MV-4-11 (cell line): ENCODE measurements at places on chromosomes 12 and 14.
A peak's percentile ranks its signal among the peaks of the same experiment; 100 is the strongest.

- DNase-seq: no peak
Observed at GRCh38 chr12:85713373-85713772, 122.8 kb downstream of the RASSF9 start.

- DNase-seq: peak; percentile 30
Observed at GRCh38 chr14:65301862-65302539, 110.5 kb upstream of the FUT8 start.

- DNase-seq: no peak
Observed at GRCh38 chr14:99081880-99082279, 190.1 kb downstream of the BCL11B start.

- DNase-seq: no peak
Observed at GRCh38 chr12:90338365-90338764, 616.6 kb downstream of the CCER1 start.

DNA sequence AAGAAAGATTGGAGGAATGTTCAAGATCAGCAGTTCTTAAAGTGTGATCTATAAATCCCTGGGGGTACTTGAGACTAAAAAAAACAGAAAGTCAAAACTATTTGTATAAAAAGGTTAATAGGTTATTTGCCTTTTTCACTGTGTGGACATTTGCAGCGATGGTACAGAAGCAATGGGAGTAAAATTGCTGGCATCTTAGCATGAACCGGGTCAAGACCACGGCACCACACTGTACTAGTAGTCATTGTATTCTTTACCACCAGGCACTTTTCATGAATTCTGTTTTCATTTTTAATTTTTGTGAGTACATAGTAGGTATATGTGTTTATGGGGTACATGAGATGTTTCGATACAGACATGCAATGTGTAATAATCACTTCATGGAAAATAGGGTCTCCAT, 126.2 kb downstream of the IPO8 start:
- DNase-seq: no peak

- DNase-seq: no peak
Observed at GRCh38 chr12:109840305-109841074, 7.3 kb upstream of the TRPV4 start.

- peak; percentile 24 for DNase-seq
Observed at GRCh38 chr12:92144631-92145480, 790 bp downstream of the BTG1 start.

DNA sequence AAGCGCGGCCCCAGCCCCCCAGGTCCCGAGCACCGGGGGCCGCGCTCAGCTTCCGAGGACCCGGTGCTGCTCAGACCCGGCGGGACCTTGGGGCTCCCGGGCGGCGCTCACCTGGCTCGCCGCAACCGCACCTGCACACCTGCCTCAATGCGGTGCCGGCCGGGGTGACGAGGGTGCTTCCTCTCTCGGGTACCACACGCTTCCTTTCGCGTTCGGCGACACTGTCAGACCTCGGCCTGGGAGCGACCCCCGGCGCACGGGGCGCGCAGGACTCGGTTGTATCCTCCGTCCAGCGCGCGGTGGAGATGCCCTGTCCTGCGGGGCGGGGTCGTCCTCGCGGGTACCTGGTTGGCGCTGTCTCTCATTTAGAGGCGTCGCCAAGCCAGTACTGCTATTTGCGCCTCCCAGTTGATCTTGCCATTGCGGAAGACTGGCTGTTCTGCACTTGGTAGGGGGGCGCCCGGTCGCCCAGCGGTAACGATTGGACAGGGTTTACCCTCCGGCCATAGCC, 718 bp downstream of the PACS2 start:
- DNase-seq: peak; percentile 3

DNA sequence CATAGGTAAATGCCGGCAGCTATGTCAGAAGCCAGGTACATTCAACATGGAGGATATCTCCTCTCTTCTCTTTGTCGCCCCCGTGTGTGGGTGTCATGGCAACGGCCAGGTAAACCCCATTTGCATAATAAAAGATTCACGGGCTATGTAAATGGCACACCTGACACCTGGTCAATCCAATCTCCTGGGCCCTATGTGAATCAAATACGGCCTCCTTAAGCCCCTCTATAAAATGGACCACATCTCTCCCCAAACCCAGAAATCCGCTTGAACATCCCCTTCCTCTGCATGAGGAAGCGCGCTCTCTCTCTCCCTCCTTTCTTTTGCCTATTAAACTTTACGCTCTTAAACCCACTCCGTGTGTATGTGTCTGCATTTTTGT, 363.7 kb downstream of the SOX5 start:
- DNase-seq: no peak
